MCF 10A (cell line): ENCODE measurements at places on chromosomes 11 and 22. TPM values are rescaled to one million over a fixed set of nuclear protein-coding genes. Genes with fewer than 3 reads are reported as not detected.

NXPE4 gene
- total RNA-seq: not detected in 2 replicates

RAB36 gene
- total RNA-seq: 8.5 and 8.8 TPM in 2 replicates

BTG4 gene
- total RNA-seq: not detected in 2 replicates

CREB3L1 gene
- total RNA-seq: not detected in 2 replicates

ST14 gene
- total RNA-seq: 24.8 and 27.2 TPM in 2 replicates

ANO1 gene
- total RNA-seq: not detected in 2 replicates

ETS1 gene
- total RNA-seq: 63.2 and 82.0 TPM in 2 replicates

SLC22A6 gene
- total RNA-seq: not detected in 2 replicates

NOL12 gene
- 47.1 and 50.8 TPM in 2 replicates for total RNA-seq

OPCML gene
- not detected in 2 replicates for total RNA-seq

NCF4 gene
- not detected in 2 replicates for total RNA-seq

RFPL3 gene
- total RNA-seq: not detected in 2 replicates

- no peak overlapping the region for H3K27ac ChIP-seq
- H3K36me3 ChIP-seq: no peaks in the 10 kb centered on the region
- DNase-seq: no peak
- H3K4me3 ChIP-seq: no peak overlapping the region
- no peaks in the 10 kb centered on the region for H3K4me1 ChIP-seq
Observed at GRCh38 chr22:30508216-30508615, 2.7 kb upstream of the SEC14L4 start.

DNA sequence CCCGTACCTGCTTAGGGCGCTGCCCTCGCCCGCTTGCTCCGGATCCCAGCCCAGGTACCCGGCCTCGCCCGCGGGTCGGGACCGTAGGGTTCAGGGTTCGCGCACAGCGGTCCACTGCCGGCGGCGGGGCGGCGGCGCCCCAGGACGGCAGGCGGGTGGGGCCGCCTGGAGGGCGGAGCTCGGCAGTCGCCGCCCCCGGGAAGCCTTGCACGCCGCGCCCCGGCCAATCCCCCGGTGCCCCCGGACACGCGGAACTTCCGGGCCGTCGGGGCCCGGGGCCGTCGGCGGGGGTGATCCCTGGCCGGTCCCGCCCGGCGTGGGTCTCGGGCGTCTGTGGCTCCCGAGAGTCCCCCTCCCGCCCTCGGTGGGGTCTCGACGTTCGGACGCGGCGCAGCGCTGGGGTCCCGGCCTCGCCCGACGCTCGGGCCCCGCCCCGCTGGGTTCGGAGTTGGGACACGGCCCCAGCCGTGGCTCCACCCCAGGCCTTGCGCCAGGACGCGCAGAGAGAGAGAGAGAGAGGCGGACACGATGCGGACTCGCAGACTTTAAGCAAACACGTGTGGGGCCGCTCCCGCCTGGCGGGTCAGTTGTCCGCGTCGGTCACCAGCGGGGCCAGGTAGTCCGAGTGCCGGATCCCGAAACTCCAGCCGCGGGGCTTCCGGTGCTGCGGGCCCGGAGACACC is at the start of gene TYMP:
Gene TYMP (minus strand): TSS at position 116 of the 683 bp plus-strand sequence. CDS start 303 bp downstream, outside the sequence.
- peak; percentile 90 for DNase-seq
- H3K27ac ChIP-seq: peak within 1 kb of the TSS; percentile 97
- peaks cover 22% of the 10 kb centered on the region for H3K4me1 ChIP-seq
- H3K27me3 ChIP-seq: no peaks in the 10 kb centered on the region

GRCh38 chr11:32935462-32936029 is 42.9 kb downstream of the QSER1 start:
- H3K27ac ChIP-seq: no peak overlapping the region
- H3K4me3 ChIP-seq: no peak overlapping the region
- H3K36me3 ChIP-seq: peaks cover 50% of the 10 kb centered on the region
- peak; percentile 3 for DNase-seq

DNA sequence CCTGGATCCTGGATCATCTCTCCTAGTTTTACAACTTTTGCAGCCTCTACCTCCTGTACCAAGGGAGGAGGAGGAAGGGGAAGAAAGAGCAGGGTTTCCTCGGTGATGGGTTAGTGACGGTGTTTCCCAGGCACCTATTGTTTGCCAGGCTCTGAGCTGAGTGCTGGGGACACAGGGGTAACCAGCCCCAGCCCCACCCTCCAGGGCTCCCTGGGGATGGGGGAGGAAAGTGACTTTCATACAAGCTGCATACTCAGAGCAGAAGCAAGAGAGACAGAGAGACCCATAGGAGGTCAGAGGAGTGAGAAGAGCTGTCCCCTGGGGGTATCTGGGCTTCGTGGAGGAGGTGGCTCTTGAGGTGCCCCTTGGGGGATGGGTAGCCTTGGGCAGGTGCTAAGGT is 89.4 kb upstream of the THY1 start:
- peaks cover 55% of the 10 kb centered on the region for H3K27me3 ChIP-seq
- H3K4me3 ChIP-seq: no peak overlapping the region
- H3K36me3 ChIP-seq: no peaks in the 10 kb centered on the region
- no peak for DNase-seq
- no peak overlapping the region for H3K27ac ChIP-seq

DNA sequence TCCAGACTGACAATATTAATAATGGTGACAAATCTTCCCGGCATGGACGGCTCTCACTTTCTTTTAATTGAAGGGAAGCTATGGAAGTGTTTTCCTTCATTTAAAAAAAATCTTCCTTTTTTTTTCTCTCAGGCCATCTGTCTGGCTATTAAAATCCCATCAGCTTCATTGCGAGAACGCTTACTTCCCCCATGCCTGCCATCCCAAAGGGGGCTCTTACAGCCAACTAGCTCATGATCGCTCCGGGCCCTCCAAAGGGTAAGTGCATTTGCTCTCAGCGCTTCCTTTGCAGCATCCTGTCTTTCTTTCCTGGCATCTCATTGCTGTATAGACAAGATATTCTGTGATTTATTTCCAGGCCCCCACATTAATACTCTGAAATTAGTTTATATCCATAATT is 20.7 kb downstream of the CACNG2 start:
- no peak for DNase-seq
- H3K36me3 ChIP-seq: no peaks in the 10 kb centered on the region
- H3K27ac ChIP-seq: no peak overlapping the region
- no peak overlapping the region for H3K4me3 ChIP-seq
- no peaks in the 10 kb centered on the region for H3K4me1 ChIP-seq

DNA sequence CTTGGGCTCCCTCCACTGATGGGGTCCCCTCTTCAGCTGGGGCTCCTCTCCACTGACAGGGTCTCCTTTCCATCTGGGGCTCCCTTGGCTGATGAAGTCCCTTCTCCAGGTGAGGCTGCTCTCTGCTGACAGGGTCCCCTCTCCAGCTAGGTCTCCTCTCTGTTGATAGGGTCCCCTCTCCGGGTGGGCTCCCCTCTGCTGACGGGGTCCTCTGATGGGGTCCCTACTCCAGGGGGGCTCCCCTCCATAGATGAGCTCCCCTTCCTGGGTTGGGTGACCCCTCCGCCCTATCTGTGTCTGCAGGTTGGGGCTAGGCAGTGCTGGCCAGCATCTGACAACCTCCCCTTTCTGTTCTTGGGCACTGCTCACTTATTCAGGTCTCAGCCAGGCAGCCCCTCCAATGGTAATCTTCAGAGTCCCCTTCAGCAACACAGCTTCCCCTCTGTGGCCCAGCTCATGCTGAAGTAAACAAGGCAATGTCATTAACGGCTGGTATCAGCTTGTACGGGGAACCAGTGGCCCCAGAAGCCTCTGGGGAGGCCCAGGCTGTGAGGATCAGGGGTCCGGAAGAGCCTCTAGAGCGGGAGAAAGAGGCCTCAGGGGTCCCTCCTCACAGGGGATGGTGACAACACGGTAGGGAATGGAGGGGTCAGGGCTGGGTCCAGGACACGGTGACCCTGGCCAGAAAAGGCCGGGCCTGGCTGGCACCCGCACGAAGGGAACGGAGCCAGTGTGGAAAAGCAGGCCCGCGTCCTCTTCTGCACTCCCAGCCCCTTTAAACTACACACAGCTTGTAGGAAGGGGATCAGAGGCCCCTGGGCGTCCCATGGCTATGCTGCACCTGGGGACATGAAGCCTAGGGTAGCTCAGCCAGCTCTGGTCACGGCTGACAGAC is 9.6 kb upstream of the CD81 start:
- H3K27me3 ChIP-seq: peaks cover 15% of the 10 kb centered on the region
- no peak overlapping the region for H3K27ac ChIP-seq
- H3K4me1 ChIP-seq: no peaks in the 10 kb centered on the region
- no peak overlapping the region for H3K4me3 ChIP-seq
- no peaks in the 10 kb centered on the region for H3K36me3 ChIP-seq

GRCh38 chr22:23767303-23767672 is 484 bp downstream of the CHCHD10 start:
- H3K27me3 ChIP-seq: no peaks in the 10 kb centered on the region
- DNase-seq: no peak
- no peak overlapping the region for H3K27ac ChIP-seq

DNA sequence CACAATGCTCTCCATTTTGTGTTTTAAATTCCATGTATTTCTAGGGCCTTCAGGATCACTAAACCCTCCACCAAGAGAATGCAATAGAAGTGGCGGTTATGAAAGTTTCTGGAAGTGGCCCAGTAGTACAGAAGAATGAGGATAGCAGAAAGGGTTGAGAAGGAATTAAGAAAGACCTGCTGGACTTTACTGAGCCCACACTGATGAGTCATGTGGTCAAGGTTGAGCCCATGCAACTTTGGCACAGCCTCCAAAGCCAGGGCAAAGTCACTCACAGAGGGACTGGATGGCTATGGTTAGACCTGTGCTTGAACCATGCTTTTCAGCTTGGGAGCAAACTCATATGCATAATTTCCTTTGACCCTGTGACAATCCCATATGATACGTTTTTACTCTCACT is 102.9 kb upstream of the PLET1 start:
- H3K27me3 ChIP-seq: no peaks in the 10 kb centered on the region
- no peak overlapping the region for H3K27ac ChIP-seq
- no peaks in the 10 kb centered on the region for H3K36me3 ChIP-seq
- H3K4me1 ChIP-seq: peaks cover 14% of the 10 kb centered on the region
- DNase-seq: peak; percentile 68

DNA sequence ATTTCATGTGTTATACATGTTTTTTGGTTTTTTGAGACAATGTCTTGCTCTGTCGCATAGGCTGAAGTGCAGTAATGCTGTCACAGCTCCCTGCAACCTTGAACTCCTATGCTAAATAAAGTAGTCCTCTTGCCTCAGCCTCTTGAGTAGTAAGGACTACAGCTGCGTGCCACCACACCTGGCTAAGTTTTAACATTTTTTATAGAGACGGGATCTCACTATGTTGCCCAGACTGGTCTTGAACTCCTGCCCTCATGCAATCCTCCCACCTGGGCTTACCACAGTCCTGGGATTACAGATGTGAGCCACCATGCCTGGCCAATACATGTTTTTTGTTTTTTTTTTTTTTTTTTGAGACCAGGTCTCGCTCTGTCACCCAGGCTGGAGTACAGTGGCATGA is 33.9 kb downstream of the SWAP70 start:
- DNase-seq: no peak
- no peak overlapping the region for H3K27ac ChIP-seq
- H3K4me3 ChIP-seq: no peak overlapping the region
- no peaks in the 10 kb centered on the region for H3K27me3 ChIP-seq
